ENCODE measurements at places on chromosomes 3 and 15. TPM values are rescaled to one million over a fixed set of nuclear protein-coding genes. Genes with fewer than 3 reads are reported as not detected.

The KNG1 gene
- not detected for total RNA-seq

The ISL2 gene
- not detected for total RNA-seq

The EMC7 gene
- 56.2 TPM for total RNA-seq

- no peak for DNase-seq
Observed at GRCh38 chr3:69460034-69460433, 74.1 kb upstream of the FRMD4B start.

DNA sequence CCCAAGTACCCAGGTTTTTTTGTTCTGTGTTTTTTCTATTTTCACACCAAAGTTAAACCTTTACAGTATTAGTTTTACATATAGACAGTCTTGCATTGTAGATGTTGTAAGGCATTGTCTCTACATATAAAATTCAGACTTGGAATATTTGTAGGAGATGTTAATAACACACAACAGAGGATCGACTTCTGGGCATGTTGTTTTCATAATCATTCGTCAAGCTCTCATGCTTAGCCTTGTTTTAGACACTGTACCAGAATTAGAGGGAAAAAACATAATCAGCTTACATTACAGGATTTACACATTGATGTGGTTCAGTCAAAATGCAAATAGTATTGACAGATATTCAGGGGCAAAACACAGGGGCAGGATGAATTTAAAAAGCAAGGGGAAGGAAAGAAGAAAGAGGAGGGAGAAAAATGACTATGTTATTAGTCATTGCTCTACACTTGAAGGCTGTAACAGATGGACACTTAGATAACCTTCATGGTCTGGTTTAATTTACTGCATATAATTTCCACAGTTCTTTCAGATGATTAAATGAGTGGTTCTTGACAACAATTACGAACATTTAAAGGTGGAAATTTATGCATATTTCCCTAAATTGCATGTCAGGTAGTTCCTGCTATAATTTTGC lies 7.5 kb downstream of the CMSS1 start:
- no peak for DNase-seq

DNA sequence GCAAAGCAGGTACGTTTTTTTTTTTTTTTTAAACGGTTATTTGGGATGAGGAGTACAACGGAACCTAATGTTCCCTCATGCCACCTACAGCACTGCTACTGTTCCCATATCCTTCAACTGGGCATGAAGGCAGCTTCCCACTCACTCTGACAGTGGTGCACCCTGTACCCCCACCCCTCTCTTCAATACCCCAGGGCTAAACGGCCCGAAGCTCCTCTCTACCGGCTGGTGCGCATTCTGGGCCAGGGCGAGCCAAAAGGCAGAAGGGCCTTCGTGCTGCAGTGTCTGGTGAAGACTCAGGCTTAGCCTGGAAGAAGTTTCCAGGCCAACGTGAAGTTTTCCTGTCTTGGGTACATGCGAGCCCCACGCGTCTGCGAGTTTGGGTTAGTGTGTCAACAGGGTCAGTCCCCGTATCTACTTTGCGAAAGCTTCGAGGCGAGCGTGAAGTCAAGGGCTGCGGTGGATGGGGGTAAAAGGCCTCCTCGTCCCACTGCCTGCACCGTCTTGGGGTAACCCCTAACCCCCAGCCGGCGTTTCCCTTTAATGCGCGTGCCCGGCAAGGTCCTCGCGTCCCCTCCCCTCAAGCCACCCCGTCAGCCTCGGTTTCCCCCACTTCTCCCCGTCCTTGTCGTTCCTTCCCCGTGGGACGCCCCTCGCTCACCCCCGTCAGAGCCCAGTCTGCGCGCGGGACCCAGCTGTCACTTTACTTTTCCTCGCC lies 765 bp upstream of the UBE2E2 start:
- peak; percentile 62 for DNase-seq
